ENCODE measurements at places on chromosomes 3 and 15. TPM values are rescaled to one million over a fixed set of nuclear protein-coding genes. Genes with fewer than 3 reads are reported as not detected.
A peak's percentile ranks its signal among the peaks of the same experiment; 100 is the strongest.

DNA sequence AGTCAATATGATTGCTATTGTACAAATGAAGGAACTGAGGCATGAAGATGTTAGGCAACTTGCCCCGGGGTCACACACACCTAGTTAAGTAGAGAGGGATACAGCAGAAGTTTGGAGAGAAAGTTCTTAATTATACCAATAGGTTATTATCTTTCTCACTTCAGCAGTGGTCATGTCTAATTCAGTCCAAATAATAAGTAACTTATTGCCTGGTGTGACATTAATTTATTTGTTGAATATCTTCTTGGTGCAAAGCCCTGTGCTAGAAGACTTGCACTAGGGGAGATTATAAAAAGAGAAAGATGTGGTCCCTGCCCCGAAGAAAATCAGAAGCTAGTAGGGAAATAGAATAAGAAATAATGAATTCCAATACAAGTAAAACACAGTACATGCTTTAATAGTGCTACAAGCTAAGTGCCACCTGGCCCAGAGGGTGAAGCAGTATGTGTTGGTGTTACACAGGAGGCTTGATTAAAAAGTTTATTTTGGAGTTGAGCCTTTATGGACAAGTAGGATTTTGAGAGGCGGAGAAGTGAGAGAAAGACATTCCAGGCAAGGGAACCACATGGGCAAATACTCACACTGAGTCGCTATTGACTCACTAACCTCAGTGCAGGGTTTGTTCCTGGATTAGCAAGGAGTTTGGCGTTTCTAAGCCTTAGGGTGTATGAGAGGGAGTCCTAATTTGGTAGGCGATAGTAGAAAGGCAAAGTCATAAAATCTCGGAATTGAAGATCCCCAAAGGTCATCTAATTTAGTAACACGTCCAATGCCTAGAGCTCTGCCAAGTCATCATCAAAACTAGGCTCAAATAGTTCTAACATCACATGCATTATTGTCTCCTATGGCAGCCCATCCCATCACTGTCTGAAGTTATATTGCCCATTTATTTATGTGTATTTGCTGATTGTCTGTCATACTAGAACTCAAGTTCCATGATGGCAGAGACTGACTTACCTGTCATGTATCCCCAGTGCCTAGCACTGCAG lies 19.2 kb upstream of the GSK3B start:
- no peak for DNase-seq

DNA sequence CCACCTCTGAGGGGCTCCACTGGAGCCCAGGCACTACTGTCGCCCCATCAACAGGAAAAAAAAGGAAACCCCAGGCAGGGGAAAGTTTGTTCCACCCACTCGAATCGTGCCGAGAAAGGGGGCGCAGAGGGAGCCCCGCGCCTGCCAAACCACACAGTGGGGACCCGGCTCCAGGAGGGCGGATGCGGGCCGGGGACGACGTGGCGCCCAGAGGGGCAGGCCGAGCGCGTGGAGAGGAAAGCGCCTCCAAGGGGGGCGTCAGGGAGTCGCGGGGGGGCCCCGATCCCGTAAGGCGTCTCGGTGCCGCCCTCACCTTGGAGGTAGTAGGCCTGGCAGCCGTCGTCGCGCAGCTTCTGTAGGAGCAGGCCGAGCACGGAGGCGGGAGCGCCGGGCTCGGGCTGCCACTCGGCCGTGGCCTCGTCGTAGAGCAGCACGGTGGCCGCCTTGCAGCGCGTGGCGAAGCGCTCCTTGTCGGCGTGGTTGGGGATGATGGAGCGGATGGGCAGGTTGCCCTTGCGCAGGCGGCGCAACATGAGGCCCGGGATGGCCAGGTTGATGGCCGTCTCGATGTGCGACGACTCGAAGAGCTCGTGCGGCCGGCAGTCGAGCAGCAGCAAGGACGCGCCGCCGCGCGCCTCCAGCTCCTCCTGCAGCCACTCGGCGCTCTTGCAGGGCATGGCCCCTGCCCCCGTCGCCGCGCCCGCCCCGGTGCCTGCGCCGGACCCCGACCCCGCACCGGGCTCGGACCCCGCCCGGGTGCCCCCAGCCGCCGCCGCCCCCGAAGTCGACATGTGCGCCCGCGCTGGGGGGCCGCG lies 627 bp downstream of the DUSP7 start:
- DNase-seq, result peak; percentile 64

DNA sequence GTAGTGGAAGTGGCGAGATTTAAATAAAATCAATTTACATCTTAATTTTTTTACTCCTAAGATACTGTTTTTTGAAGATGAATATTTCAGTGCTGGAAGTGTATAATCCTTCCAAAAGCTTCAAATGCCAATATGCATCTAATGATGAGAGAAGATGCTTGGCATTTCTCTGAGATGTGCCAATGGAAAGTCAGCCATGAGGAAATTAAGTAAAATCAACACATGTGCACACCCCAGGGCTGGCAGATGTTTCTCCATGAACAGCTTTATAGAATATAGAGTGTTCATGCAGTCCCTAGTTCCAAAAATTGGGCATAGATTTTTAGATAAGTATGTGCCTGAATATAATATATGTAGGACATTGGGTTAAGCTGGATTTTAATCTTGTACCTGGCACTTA lies 90.1 kb downstream of the CPNE4 start:
- no peak for DNase-seq

DNA sequence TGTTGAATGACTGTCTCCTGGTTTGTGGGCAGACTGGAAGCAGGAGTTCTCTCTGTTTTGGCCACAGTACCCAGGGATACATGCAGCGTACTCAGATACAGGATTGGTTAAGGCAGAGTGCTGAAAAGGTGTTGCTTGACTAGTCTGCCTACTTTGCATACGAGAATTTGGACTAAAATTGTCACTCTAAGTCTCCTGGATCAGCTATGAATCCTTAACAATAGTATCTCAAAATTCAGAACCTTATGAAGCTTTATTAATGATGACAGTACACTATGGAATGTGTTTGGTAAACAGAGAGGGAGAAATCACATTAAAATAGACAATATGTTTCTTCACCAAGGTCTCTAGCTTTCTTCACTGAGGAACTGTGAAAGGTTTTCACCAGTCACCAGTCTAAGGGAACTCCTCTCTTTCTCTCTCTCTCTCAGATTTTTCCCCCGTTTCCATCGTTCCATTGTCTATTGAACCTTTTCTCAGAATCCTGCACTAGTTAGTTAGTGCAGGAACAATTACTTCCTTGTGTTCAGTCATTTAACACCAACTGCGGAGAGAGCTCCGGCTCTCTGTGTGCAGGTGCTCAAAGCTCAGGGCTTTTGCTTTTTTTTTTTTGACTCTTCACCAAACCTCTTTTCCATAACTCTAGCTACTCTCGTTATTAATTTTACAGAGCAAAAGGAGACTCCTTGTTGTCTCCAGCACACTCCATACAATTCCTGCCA lies 85.9 kb upstream of the FNDC3B start:
- DNase-seq, result no peak

DNA sequence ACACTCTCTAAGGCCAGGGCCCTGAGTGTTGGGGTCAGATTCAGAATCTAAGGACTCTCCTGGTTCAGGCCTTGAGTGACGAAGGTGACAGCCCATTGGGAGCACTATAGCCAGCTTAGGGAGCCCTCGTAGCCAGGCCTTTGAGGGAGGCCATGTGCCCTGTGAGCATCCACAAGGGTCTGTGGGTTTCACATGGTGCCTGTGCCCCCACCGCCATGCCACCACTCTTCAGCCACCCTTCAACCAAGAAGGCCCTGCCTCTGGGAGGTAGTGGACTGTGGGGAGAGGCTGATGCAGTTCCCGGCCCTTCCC lies 37.5 kb downstream of the TSPAN3 start:
- DNase-seq, result no peak

DNA sequence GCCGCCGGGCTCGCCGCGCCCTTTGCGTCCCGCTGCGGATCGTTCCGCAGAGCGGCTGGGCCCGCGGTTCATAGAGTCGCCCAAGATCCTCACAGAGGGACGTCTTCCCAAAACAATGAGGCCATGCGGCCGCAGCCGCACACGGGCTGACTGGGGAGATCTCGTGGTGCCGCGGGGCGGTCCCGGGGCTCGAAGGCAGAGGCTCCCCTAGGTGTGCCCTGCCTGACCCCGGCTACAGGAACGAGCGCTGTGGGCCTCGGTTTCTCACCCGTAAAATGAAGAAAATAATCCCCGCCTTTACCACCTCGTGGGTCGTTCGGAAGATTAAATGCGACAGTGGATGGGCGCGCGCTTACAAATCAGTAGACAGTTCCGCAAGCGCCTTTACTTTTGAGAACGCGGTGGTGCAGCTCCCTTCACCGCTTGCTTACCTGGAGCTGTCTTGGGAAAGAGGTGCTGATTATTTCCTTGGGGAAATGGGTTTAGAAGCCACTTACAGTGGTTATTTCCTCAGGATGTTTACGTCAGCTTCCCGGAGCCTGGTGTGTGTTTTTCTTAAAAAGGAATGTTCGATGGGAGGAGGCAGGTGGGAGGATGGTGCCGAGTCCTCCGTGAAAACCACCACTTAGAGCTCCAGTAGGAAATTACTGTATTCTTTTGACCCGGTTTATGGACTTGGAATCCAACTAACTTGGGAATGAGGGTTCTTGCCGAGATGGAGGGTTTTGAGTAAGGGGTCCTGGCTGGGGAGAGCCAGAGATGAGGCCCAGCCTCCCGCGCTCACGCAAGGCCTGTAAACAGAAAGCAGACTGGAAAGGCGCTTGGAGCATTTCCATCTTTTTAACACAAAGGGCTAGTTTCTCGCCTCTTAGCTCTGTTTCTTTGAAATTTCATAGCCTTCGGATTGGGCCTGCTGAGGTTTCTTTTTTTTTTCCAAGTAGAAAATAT lies 1.9 kb upstream of the MEX3B start:
- DNase-seq, result peak; percentile 49

Gene ROBO1
- 79.3 TPM for total RNA-seq

Data from tongue (tissue), 3 donors.